ENCODE measurements at places on chromosomes 13 and 19. TPM values are rescaled to one million over a fixed set of nuclear protein-coding genes. Genes with fewer than 3 reads are reported as not detected.

Gene CD209
- not detected for total RNA-seq

DNA sequence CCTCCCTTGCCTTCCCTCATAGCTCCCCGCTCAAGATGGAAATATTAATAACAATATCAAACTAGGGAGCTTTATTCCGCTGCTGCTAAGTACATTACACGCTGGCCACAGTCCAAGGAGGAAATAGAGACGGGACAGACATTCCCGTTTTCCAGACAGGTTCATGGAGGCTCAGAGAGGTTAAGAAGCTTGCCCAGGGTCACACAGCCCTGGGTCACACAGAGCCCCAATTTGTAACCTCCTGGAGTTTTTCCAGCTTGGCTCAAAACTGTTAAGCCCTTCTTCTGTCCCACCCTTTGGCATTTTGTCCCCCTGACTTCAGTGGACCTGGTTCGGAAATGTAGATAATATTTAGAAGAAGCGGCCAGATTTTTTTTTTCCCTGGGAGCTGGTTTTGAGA, 2.0 kb downstream of the BICRA start:
- no peak for DNase-seq

- no peak for DNase-seq
These were observed 2.3 kb upstream of the FCAR start for GRCh38 chr19:54871696-54872095.

GRCh38 chr19:39144290-39145071, 18.9 kb downstream of the PAK4 start:
- no peak for DNase-seq

GRCh38 chr19:52670046-52670445, 31.9 kb upstream of the ZNF83 start:
- no peak for DNase-seq

Data from RPMI7951 (cell line).